Mucosa of gallbladder (tissue), 1 donor: ENCODE measurements at places on chromosomes 2 and 18. TPM values are rescaled to one million over a fixed set of nuclear protein-coding genes. Genes with fewer than 3 reads are reported as not detected.

RAD51AP2 gene
- total RNA-seq: not detected

HOXD13 gene
- not detected for total RNA-seq

IL1RL1 gene
- 8.7 TPM for total RNA-seq

GRCh38 chr2:128783193-128783671 is 464.6 kb upstream of the HS6ST1 start:
- DNase-seq: no peak

GRCh38 chr2:10497797-10498251 is 49.7 kb upstream of the ODC1 start:
- peak; percentile 38 for DNase-seq
